ENCODE measurements at places on chromosomes 2 and 18.
A peak's percentile ranks its signal among the peaks of the same experiment; 100 is the strongest.

DNA sequence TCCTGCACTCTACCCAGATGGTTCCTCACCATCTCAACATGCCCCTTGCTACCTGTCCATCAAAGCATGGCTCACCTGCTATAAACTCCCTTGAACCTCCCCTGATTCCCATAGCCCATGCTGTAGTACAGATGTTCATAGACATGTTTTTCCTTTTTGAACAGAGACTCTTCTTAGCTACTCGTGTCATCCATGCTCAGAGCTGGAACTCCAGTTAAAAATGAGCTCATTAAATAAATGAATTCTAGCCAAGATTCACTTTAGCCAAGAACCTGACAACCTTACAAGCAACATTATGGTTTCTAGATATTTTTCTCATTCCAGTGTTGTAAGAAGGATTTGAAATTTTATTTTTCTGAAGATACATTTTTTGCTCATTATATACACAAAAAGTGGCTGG, 65.0 kb downstream of the SCG2 start:
- DNase-seq = no peak

DNA sequence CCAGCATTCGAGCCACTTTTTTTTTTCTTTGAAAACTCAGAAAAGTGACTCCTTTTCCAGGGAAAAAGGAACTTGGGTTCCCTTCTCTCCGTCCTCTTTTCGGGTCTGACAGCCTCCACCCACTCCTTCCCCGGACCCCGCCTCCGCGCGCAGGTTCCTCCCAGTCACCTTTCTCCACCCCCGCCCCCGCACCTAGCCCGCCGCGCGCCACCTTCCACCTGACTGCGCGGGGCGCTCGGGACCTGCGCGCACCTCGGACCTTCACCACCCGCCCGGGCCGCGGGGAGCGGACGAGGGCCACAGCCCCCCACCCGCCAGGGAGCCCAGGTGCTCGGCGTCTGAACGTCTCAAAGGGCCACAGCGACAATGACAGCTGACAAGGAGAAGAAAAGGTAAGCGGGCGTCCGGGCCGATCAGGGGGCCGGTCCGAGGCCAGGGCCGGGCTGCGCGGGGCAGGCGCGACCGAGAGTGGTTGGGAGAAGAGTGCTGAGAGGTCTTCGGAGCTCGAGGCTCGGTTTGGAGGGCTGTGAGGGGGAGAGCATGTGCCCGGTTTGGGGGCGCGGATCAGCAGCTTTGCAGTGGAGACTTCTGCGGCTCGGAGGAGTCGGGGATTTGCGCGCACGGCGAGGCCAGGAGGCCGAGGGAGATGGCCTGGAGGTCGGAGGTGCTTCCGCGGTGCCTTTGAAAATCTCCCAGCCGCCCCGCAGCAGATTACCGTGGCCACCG, 502 bp downstream of the EPAS1 start:
- DNase-seq = no peak

- no peak for DNase-seq
Observed at GRCh38 chr2:15669375-15669910, 77.8 kb downstream of the DDX1 start.

GRCh38 chr18:74068296-74068695, 79.3 kb downstream of the FBXO15 start:
- no peak for DNase-seq

- no peak for DNase-seq
Observed at GRCh38 chr2:45567974-45568789, 42.9 kb downstream of the SRBD1 start.

DNA sequence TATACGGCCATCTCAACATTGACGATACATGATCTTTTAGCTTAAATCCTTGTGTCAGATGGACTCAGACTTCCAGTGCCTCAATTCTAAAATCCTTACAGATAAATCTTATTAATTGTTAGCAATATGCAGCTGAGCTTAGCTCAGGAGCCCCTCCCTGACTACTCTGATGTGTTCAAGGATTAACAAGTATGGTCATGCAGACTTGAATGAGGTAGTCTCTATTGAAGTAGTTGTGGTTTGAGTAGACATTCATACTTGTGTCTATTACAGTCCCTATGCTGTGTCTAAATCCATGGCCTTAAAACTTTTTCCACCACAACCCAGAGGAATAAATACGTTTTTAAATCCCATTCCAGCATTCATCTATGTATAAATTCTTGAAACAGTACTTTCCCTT, 119.5 kb downstream of the NUP35 start:
- DNase-seq = no peak

DNA sequence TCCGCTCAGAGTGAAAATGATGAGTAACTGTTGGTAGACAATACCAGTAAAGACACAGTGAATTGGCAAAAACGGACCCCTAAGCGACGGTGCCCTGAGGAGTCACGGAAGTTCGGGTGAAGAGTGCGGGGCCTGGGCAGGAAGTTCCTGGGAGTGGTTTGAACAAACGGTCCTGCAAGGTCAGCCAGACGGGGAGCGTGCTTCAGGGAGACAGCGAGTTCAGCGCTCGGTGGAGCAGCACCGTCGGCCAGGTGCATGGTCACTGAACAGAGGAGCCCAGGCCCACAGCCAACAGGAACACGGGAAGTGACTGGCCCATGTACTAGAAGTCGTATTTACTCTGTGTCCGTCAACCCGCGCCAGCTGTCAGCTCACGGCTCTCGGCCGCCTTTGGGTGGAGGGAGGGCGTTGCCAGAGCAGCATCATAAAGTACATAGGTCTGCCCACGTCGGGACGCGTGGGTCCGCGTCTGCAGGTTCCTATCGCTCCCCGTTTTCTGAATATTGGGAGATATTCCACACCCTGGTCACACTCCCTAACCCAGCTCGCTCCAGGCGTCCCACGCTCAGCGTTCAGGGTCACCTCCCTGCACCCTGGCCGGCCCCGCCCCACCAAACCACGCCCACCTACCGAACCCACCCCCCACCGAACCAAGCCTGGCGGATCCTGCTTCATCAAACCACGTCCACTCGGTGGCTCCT, 75.6 kb upstream of the UXS1 start:
- DNase-seq = no peak

DNA sequence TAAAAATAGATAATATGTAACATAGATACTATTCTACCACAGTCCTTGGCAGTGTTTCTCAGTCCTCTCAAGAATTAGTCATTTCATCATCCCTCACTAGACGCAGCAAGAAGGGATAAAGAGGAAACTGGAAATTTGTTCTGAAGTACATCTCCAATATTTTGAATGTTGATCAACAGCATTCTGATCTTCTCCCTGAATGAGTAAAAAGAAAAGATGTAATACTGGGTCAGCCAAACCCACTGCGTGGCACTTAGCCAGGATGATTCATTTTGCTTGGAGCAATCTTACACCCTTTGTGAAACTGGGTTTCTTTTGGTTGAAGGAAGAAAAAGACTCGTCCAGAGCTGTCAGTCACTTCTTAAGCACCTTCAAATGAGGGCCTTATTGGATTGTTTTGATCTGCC, 54.1 kb downstream of the TAF1B start:
- DNase-seq = no peak

GRCh38 chr2:208366215-208367127, 40.1 kb upstream of the PTH2R start:
- no peak for DNase-seq

- DNase-seq = no peak
Observed at GRCh38 chr2:213923543-213923942, 487.3 kb upstream of the VWC2L start.

GRCh38 chr2:241903121-241904010, 33.8 kb downstream of the RTP5 start:
- DNase-seq = no peak

DNA sequence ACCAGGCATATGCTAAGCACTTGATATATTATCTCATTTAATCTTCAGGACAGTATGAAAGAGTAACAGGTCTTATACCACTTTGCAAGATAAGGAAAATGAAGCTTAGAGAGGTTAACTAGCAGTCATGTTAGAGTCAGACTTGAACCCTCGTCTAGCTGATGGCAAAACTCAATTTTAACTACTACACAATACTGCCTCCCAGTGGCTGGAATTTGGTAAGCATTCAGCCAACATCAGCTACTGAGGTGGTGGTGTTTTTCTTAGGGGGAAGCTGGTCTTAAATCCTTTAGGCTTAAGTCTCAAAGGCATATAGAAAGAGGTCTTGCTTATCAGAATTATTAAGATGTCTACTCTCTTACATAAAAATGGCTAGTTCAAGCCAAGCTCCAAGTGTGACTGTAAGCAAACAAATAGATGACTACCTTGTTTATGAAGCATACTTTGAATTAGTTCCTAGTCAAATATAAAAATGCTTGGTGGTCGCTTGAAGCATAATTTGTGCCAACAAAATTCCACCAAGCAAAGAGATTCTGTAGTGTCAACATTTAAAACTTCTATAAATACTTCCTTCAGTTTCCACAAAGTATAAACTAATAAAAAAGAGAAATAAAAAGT, 325.4 kb upstream of the FIGN start:
- no peak for DNase-seq

DNA sequence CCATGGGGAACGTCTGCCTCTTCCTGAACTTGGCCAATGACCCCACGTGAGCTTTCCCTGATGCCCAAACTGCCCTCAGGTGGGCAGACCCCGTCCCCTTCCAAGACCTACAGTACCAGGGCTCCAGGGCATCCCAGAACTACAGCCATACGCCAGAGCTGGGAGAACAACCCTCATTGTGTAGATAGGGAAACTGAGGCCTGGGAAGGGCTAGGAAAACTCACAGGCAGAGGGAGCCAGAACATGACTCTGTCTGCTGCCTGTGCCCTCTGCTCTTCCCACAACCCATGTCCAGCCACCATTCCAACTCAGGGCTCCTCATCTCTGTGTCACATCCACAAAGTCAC, 16.8 kb upstream of the ANKRD53 start:
- no peak for DNase-seq

GRCh38 chr18:80229363-80229762, 18.0 kb downstream of the PARD6G start:
- no peak for DNase-seq

DNA sequence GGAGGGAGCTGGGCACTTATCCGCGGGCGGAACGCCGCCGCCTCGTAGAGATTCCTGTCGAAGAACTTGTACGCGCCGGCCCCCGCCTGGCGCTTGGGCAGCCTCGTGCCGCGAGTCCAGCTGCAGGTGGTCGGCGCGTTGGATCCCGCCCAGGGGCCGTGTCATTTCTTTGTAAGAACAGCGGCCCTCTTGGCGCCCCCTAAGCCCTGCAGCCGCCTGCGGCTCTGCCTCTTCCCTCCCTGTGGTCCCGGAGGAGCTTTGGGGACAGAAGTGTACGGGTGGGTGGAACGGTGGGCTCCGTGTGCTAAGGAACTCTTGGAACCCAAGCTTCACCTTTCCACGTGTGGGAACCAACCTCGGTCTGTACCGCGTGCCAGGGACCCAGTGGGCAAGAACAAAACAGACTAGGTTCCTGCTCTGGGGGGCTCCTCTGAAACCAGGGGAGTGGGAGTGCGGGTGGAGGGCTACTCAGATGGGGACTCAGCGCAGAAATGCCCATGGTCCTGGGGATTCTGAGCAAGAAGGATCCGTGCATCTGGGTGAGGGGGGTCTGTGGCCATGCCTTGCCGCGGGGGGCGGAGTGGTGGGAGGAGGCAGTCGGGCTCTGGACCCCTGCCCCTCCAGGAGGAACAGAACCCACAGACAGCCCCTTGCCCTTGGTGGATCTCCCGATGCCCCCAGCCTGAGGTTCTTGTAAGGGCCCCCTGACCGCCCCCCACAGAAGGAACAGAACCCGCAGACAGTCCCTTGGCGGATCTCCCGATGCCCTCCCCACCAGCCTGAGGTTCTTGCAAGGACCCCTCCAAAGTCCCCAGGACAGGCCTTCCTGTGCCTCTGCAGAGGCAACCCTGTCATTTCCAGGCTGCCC, 1.5 kb downstream of the GPC1 start:
- DNase-seq = no peak

DNA sequence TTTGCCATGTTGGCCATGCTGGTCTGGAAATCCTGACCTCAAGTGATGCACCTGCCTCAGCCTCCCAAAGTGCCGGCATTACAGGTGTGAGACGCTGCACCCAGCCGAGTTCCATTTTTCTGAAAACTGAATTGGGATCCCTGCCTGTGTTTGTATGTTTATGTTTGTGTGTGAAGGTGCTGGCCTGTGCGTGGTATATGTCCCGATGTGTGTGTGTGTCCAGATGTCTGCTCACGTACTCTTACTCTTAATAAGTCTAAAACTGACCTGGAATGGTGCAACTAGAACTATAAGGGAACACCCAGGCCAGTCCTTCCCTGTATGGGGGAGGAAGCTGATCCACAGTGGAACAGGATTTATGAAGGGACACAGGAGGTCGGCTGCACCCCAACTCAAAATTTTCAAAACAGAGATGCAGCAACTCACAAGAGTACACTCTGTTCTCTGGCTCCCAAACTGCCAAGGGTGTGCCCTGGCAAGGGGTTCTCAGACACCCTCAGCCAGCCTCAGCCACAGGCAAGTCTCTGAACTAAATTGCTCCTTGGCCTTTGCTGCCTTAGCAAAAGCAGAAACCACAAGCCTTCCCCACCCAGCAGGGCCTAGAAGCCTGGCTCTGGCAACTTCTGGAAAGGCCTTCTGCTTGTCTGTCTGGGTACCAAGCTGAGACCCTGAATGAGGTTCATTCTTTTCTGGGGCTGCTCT, 36.5 kb downstream of the RHOB start:
- no peak for DNase-seq

DNA sequence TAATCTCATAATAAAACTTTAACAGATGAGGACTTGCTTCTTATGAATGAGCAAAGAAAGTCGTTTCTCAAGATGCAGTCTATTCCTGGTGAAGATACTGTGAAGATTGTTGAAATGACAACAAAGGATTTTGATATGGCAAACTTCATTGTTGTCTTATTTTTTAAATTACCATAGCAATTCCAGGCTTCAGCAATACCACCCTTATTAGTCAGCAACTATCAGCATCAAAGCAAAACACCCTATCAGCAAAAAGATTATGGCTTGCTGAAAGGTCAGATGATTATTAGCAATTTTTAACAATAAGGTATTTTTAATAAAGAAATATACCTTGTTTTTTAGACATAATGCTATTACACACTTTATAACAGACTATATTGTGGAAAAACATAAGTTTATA, 88.3 kb downstream of the COL5A2 start:
- no peak for DNase-seq

GRCh38 chr2:33373986-33374385, 102.5 kb upstream of the RASGRP3 start:
- no peak for DNase-seq

GRCh38 chr2:232146294-232146693, 184.8 kb downstream of the DIS3L2 start:
- DNase-seq = no peak

- DNase-seq = no peak
Observed at GRCh38 chr2:158966312-158966711, 2.1 kb upstream of the TANC1 start.

- DNase-seq = no peak
Observed at GRCh38 chr2:63788071-63788470, 53.6 kb upstream of the UGP2 start.

DNA sequence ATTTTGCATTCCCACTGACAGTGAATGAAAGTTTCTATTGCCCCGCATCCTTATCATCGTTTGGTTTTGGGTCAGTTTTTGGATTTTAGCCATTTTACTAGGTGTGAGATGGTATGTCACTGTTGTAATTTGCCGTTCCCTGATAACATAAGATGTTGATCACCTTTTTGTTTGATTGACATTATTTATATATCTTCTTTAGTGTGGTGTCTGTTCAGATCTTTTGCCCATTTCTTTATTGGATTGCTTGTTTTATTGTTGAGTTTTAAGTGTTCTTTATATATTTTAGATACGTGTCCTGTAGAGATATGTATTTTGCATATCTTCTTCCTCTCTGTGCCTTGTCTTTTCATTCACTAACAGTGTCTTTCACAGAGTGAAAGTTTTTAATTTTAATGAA, 55.3 kb downstream of the EPC2 start:
- DNase-seq = no peak

GRCh38 chr2:127479219-127479825, 47.0 kb downstream of the IWS1 start:
- DNase-seq = peak; percentile 55
